Stimulated activated CD4-positive, alpha-beta T cell treated with anti-CD3 and anti-CD28 coated beads, Interleukin-15, amount 100 ng/mL, for 1 hour (primary cell): ENCODE measurements at places on chromosomes 13 and 19.

DNA sequence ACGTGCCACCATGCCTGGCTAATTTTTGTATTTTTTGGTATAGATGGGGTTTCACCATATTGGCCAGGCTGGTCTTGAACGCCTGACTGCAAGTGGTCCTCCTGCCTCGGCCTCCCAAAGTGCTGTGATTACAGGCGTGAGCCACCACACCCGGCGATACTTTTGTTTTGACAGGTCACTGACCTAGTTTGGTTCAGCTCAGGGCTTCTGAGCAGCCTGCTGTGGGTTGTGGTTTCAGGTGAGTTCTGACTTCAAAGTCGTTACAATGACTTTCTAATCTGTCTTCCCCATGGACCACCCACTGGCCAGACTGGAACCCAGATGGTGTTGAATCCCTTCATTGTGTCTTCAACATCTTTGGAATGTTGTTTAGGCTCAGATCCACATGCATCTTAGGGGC is 73.8 kb downstream of the TRPM4 start:
- no peak for DNase-seq

GRCh38 chr13:44267980-44268379 is 105.6 kb upstream of the SERP2 start:
- no peak for DNase-seq

DNA sequence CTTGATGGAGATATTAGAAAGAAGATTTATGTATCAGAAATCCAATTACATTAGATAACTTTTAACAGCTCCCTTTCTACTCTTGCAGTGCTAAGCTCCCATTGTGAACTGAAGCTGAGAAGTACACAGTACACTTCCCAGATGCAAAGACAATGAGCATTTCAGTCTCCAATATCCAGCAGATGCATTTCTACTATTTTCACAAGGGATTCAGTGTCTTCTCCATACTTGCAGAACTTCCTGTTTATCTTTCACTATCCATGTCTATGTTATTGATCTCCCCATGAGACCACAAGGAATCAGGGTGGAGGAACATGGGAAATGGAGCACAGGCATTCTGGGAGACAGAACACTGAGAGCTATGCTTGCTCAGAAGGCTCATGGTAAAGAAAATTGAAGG is 207.5 kb downstream of the ENOX1 start:
- no peak for DNase-seq

GRCh38 chr13:51229731-51230130 is 7.5 kb downstream of the FAM124A start:
- DNase-seq = no peak

DNA sequence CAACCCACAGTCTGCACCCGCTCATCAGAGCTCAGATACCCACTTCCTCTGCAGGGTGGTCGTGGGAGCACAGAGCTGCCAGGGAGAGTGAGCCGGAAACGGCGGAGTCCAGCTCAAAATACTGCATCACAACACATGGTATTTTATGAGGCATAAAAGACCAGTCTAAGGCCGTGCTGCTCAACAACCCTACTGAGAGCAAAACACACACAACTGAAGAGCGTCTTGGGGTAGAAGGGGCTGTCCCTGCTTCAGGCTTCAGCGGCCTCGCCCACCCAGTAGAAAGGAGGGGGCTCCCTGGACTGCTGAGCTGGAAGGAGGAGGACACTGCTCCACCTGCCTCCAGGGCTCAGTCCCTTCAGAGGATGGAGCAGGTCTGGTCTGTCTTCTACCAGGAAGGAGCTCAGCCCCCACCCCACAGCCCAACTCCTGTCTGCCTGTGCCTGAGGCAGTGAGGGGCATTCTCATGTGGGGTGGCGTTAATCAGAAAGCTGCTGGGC is 36.9 kb downstream of the NAXD start:
- DNase-seq = no peak

DNA sequence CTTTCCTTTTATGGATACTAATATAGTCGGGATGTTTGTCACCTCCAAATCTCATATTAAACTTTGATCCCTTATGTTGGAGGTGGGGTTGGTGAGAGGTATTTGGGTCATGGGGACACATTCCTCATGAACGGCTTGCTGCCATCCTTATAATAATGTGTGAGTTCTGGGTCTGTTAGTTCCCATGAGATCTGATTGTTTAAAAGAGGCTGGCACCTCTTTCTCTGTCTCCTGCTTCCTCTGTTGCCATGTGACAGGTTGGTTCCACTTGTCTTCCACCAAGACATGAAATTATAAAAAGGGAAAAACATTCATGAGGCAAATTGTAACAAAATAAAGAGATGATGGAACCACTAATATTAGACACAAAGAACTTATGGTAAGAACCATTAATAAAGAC is 107.8 kb upstream of the ATXN8OS start:
- DNase-seq = no peak

DNA sequence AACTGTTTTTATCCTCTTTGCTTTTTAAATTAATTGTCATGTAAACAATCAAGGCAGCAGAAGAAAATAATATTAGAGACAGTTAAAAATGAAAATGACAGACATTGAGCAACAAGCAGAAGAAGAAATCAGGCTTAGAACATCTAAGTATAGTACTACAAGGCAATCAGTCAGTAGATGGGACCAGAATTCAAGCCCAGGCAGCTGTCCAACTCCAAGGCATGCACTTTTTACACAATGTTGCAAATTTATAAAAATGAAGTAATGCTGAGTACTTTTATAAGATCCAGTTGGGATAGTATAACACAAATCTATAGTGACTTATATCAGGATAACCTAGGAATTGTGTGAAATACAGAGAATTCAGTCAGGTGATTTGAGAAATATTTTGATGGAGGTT is 2815.8 kb downstream of the PCDH9 start:
- DNase-seq = no peak

GRCh38 chr19:39582442-39582841 is 19.9 kb upstream of the LGALS13 start:
- no peak for DNase-seq

DNA sequence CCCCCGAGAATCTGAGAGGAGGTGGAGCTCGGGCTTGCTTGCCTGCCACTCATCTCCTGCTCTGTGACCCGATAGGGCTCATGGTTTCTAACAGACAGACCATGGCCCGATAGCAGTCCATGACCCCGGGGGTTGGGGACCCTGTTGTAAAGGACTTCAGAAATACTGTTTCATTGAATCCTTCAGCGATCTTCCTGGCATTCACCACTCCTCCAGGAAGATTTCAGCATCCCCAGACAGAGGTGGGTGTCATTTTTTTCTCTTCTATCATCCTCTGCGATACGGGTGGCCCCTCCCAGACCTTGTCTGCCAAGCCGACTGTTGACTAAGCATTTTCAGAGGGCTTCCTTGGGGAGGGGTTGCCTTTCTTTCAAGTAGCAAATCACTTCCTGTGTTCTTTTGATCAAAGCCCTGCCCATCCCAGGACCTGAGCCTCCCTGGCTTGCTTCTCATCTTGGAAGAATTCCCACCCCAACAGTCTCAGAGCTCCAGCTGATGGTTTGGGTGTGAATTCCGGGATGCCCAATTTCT is 1.7 kb downstream of the MYO1F start:
- DNase-seq = no peak

- DNase-seq = no peak
Measured at GRCh38 chr13:30486230-30487074, 20.7 kb upstream of the HMGB1 start.

DNA sequence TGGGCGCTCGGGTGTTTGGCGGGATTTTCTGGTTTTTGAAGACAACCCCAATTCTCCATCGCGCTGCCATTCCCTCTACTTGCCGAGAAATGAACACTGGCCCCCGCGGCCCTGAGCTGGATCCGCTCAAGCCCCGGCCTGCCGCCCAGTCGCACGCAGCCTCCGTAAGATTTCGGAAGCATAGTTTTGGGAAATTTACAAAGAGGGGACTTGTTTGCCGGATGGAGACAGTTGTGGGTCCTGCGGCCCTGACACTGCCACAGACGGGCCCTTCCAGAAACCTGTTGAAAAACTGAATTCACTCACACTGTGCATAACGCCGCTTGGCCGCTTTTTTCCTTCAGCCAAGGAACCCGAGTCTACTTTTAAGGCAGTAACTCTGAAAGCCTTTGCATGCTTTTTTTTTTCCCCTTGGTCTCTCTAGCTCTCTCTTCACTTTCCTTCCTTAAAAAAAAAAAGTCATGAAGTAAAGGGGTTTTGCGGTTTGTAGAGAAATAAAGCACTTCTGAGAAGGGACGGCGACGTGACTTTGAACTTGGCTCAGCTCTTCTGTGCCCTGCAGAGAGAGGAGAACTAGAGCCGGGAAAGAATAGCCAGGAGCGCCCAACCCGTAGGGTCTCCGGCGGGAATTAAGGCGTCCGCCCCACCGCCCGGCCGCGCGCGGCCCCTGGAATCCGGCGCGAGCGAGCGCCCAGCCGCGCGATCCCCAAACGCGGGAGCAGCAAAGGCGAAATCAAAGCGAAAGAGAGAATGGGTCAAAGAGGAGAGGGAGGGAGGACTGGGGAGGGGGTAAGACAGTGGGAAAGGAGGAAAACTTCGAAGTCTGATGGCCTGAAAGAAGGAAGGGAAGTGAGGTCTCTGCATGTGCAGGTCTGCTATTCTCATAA is 3.4 kb upstream of the ZIC2 start:
- no peak for DNase-seq

DNA sequence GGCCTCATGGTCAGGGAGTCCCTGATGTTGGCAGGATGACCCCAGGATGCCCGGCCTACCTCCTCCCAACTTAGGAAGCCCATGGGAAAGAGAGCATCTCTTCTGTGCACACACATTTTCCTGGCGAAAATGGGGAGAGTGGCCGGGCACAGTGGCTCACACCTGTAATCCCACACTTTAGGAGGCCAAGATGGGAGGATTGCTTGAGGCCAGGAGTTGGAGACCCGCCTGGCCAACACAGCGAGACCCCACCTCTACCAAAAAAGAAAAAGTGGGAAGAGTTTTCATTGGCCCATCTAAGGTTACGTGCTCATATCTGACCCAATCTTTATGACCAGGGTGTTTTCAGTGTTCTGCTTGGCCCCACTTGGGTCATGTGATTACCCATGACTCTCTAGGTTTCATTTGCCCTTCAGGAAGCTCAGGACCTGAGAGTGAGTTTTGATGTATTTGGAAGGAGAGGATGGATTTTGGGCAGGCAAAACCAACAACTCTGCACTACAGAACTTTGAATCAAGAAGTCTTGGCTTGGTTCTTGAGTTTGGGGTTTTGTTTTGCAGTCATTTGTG is 33.6 kb upstream of the SHKBP1 start:
- no peak for DNase-seq

DNA sequence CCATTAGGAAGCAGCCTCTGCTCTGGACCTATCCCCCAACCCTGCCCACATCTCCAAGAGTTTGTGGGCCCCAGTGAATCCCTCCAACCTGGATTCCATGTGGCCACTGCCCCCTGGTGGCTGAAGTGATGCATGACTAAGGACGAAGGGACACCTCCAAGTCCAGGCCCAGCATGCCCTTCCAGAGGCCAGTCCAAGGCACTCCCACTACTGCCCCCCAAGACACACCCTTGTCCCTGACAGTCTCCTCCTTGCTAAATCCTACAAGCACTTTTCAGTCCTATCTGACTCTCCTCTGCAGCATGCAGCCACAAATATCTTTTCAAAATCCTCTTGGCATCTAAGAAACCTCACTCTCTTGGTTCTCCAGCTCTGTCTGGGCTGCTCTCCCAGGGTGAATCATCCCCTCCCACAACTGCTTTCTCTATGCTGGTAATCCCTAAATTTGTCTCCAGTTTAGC is 33.0 kb downstream of the DEDD2 start:
- DNase-seq = peak; percentile 50

- DNase-seq = no peak
Measured at GRCh38 chr13:102903659-102904407, 58.0 kb downstream of the ERCC5 start.

DNA sequence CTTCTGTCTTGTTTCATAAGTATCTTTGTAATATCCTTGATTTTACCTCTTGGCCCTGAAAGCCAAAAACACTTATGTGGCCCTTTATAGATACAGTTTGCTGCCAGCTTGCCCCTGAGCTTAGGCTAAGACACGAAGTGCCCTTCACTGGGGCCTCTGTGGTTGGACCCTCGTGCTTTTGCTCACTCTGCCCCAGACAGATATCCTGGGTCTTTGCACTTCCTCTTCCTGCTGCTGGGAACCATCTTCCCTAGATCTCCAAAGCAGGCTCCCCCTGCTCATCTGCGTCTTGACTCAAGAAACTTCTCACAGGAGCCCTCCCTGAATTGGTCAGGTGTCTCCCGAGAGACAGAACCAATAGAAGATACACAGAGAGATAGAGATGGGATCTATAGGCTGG is 2.0 kb upstream of the TNFSF14 start:
- DNase-seq = no peak

GRCh38 chr13:101996954-101997353 is 404.9 kb downstream of the FGF14 start:
- no peak for DNase-seq

- no peak for DNase-seq
Measured at GRCh38 chr13:42728507-42729180, 52.7 kb upstream of the FAM216B start.

DNA sequence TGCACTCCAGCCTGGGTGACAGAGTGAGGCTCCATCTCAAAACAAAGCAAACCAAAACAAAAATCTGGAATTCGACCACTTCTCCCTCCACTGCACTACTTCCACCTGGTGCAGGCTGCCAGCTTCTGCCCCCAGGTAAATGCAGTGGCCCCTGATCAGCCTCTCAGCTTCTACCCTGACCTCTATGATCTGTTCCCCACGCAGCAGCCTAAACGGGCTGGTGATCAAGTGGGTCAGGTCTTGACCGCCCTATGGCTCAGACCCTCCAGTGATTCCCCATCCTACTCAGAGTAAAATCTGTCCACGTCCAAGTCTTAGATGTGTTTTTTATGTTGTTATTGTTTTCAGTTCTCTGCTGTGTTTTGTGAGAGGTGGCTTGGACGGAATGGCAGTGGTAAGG is 163.9 kb downstream of the KCTD15 start:
- DNase-seq = no peak

GRCh38 chr13:80040196-80040980 is 300.5 kb downstream of the SPRY2 start:
- no peak for DNase-seq

GRCh38 chr19:35869327-35870123 is 1.2 kb downstream of the APLP1 start:
- peak; percentile 75 for DNase-seq

GRCh38 chr13:30453727-30454126 is 12.0 kb downstream of the HMGB1 start:
- DNase-seq = no peak

DNA sequence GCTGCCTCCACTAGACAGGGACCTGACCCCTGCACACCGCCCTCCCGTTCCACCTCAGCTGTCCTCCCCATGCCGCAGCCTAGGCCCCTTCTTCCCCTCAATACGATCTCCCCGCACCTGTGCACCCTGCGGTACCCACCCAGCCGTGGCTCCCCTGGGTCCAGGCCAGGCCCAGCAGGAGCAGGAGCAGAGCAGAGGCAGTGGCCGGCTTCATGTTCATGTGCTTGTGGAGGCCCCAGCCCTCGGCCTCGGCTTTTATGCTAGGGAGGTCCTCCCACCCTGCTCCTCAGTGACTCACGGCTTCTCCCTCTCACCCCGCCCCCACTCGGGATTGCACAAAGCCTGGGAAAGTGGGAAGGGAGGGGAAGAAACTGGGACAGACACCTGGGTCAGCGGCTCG is 11.4 kb upstream of the KRTDAP start:
- DNase-seq = no peak

- no peak for DNase-seq
Measured at GRCh38 chr19:2756921-2757881, 17.4 kb upstream of the SLC39A3 start.

- peak; percentile 90 for DNase-seq
Measured at GRCh38 chr19:36115453-36116343, at the start of gene TBCB. Gene TBCB, plus strand, starts transcription at chr19:36115468. Its CDS starts 93 bp downstream, at chr19:36115561.

GRCh38 chr13:36362251-36362650 is 16.1 kb upstream of the SPART start:
- no peak for DNase-seq

GRCh38 chr19:35555301-35556005 is 8.0 kb downstream of the ATP4A start:
- DNase-seq = no peak
